ENCODE measurements at places on chromosomes 7 and 10.

GRCh38 chr7:26397332-26397731, 105.7 kb downstream of the SNX10 start:
- no peak for DNase-seq

GRCh38 chr7:38686888-38687287, 55.7 kb upstream of the AMPH start:
- DNase-seq, result no peak

DNA sequence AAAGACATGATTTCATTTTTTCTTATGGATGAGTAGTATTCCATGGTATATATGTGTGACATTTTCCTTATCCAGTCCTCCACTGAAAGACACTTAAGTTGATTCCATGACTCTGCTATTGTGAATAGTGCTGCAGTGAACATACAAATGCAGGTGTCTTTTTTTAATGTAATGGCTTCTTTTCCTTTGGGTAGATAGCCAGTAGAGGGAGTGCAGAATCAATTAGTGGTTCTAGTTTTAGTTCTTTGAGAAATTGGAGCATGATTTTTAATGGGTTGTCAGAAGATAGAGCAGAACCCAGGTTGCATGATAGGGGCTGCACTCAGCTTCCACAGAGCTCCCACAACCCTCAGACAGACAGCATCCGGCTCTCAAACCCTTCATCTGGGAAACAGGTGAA, 152.9 kb upstream of the PLXDC2 start:
- DNase-seq, result no peak

DNA sequence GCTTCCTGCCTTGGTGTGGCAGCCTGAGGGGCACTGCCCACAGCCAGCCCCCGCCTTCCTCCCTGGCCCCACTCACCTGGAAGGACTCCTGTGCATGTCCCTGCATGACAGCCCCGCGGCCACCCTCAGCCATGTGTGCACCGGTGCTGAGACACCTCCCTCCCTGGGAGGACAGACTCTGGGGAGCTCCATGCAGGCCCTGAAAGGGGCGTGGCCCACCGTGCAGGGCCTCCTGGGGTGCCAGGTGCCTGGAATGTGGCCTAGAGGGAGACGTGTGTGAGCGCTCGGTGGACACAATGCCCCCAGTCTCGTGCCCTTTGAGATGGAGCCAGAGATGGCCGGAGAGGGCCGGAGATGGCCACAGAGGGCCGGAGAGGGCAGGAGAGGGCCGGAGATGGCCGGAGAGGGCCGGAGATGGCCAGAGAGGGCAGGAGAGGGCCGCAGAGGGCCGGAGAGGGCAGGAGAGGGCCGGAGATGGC, 59.1 kb upstream of the PPP2R2D start:
- no peak for DNase-seq

DNA sequence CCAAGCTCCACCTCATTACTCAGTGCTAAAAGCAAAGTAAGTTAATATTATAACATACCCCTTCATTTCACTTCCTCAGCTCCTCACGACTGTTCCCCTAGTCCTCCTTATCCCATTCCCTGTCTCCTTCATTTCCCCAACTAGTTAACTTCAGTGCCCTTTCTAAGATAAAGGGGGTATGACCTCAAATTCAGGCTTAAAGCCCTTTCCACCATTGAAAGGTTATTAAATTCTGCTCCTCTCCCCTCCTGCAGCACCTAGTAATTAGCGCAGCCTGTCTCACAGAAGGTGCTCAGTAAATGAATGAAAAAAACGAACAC, 1.0 kb downstream of the CRPPA start:
- DNase-seq, result no peak

- no peak for DNase-seq
These were observed 18.1 kb upstream of the CAMK2G start for GRCh38 chr10:73892310-73893030.

GRCh38 chr10:21500578-21500910, 24.9 kb downstream of the SKIDA1 start:
- no peak for DNase-seq

DNA sequence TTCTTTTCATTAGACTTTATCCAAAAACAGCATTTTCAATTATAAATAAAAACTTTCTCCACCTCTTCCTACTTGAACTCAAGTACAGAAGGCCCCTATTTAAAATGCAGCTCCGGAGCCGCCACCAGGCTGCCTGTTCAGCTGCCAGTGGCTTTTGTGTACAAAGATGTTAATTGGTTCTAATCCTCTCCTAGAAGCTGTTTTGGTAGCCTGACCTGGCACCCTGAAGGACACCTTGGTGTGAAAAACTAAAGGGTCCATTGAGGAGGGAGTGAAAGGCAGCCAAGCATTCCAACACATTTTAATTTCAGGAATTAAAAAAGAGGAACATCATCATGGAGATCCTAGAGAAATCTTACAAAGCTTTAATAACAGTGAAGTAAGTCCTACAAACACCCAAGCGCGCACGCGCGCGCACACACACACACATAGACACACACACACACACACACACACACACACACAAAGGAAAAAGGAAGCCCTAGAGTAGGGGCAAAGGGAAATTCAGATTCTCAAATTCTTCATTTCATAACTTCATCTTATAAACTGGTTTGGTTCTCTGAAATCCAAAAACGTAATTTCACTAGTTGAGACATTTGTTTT, 41.4 kb downstream of the VAX1 start:
- no peak for DNase-seq

DNA sequence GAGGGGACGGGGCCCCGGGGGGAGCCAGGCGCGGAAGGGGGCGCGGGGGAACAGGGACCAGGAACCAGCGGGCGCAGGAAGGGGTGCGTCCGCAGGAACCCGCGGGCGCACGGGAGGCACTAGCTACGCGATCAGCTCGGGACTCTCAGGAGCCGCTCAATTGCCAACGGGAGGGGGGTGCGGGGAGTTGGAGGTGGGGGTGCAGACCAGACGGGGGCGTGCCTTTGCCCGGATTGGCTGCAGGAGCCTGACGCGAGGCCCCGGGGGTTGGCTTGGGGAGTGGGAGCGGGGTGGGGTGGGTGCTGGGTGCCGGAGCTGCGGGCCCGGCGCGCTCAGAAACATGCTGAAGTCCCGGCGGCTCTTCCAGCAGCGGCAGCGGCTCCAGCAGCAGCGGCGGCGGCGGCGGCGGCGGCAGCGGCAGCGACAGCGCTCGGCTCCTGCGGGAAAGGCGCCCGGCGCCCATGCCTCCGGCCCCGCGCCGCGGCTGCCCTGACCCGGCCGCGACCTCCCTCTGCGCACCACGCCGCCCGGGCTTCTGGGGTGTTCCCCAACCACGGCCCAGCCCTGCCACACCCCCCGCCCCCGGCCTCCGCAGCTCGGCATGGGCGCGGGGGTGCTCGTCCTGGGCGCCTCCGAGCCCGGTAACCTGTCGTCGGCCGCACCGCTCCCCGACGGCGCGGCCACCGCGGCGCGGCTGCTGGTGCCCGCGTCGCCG, at the start of gene ADRB1:
Gene ADRB1, plus strand, starts transcription at position 335 of the 715 bp plus-strand sequence. Its CDS starts 267 bp downstream, at position 602.
- peak; percentile 33 for DNase-seq

- DNase-seq, result no peak
These were observed 62.7 kb upstream of the STRIP2 start for GRCh38 chr7:129371487-129371886.

DNA sequence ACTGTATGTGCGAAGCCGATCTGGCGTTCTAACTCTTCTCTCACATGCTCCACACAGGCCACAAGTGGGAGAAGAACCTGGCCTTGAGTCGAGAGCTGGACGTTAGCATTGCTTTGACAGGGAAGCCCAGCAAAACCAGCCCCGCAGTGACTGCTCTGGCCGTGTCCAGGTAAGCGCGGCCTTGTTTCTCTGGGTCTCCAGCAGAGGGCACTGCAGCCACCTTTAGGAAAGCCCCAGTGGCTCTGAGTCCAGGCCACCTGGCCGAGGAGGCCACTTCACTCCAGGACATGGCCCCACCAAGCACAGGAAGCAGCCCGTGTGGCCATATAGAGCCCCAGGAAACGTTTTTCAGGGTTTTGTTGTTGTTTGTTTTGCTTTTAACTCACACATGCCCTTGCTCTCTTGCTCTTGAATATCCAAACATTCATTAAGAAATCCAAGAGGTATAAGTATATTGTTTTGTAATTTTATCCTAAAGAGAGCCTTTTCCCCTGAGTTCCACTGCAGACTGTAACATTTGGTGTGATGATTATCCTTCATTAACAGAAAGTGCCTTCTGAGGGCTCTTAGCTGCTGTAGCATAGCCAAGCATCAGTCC, 41.8 kb upstream of the LRRC18 start:
- peak; percentile 21 for DNase-seq

DNA sequence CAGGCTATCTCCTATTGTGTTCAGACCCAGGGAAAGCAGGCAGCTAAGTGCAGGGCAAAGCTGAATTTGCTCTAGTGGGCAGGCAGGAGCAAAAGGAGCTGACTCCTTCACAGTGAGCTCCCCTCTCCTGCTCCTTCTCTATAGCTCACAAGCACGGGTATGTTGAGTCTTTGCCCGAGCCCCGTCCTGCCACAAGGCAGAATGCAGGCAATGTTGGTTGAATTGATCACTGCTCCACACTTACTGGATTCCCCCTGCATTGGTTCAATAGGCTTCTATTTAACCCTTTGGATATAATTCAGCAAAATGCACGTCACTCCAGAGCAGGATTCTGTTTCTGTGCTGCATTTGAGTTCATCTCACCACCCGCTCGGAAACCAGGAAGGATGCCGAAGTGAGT, 16.2 kb upstream of the C10orf90 start:
- DNase-seq, result no peak

DNA sequence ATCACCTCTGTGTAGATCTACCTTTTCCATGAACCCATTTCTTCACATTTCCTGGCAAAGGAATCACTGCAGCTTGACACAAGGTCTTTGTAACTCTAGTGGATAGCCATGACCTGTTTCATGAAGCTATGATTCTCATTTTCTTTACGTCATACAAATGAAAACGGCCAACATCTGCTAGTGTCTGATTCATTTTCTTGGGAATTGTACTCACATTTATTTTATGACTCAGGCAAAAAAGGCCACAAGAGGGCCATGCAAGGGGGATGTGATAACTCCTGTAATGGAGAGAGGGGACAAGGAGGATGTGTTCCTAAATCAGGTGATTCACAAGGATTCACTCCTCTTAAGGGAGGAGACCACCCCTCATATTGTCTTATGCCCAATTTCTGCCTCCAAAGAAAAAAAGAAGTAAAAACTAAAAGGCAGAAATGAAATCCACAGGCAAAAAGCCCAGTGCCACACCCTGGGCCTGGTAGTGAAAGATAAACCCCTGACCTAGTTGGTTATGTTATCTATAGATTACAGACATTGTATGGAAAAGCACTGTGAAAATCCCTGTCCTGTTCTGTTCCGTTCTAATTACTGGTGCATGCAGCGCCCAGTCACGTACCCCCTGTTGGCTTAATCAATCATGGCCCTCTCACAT, 249.9 kb downstream of the IPMK start:
- no peak for DNase-seq

Measured in stimulated activated naive B cell treated with anti-CD40 and anti-IgM and Interleukin-4, amounts not matched to agents 10 μg/mL and 1 μg/mL and 100 μg/mL, for 72 hours (primary cell).